ENCODE measurements at places on chromosomes 3 and 15. TPM values are rescaled to one million over a fixed set of nuclear protein-coding genes. Genes with fewer than 3 reads are reported as not detected.
A peak's percentile ranks its signal among the peaks of the same experiment; 100 is the strongest.

GRCh38 chr3:34155108-34155507 is 356.7 kb downstream of the PDCD6IP start:
- H3K27ac ChIP-seq, result no peak overlapping the region
- no peaks in the 10 kb centered on the region for H3K36me3 ChIP-seq
- no peak for DNase-seq
- no peaks in the 10 kb centered on the region for H3K4me1 ChIP-seq

Gene C3orf22
- polyA plus RNA-seq, result not detected

- H3K27me3 ChIP-seq, result no peaks in the 10 kb centered on the region
- H3K4me3 ChIP-seq, result peak overlapping the region; percentile 93
- peak overlapping the region; percentile 86 for H3K27ac ChIP-seq
- DNase-seq, result peak; percentile 92
- H3K4me1 ChIP-seq, result peaks cover 41% of the 10 kb centered on the region
Observed at GRCh38 chr3:57756528-57757401, 656 bp downstream of the SLMAP start.

GRCh38 chr3:127614928-127615589 is 13.9 kb upstream of the PODXL2 start:
- DNase-seq, result no peak
- no peak overlapping the region for H3K4me3 ChIP-seq
- no peaks in the 10 kb centered on the region for H3K27me3 ChIP-seq

DNA sequence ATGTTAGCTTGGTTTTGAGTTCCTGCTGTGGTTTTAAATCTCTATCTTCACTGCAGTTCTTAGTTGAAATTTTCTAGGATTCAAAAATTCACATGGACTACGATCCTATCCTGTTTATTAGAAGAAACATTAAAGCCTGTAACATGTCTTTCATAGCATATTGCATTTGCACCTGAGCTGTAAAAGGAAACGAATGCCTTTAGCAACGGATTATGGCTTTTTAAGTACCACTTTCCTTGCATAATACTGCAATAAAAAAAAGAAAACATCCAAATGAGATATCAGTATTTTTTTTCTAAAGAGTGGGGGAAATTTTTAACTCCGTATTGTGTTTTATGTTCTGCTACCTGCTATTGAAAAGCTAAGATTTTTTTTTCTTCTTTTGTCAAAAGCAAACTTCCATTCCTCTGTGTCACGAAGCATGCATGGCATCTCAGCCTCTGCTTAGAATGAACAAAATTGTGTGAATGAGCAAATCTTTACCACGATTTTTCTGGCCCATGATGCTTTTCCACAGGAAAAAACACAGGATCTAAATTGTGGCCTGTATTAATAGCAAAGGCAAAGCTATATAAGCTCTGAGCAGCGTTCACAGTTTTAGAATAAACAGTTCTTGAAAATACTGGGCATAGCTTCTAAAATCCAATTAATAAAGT is 110.0 kb upstream of the CDIN1 start:
- no peaks in the 10 kb centered on the region for H3K36me3 ChIP-seq
- no peak for DNase-seq
- H3K27ac ChIP-seq, result no peak overlapping the region
- H3K4me3 ChIP-seq, result no peak overlapping the region

DNA sequence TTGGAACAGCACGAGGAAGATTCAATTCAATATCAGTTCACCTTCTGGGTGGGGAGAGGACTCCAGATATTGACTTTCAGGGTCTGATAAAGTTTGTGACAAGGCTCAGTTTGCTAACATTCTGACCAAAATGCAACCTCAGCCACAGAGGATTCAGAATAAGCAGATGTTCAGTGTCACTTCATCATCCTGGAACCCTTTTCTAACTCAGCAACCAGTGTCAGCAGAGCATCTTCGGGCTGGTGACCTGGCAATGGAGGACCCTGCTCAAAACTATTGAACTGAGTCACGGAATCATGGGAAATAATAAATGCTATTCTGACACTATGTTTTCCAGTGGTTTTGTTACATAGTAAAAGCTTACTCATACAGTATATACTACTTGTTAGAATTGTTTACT is 433.4 kb upstream of the CFAP20DC start:
- H3K4me1 ChIP-seq, result no peaks in the 10 kb centered on the region
- H3K27me3 ChIP-seq, result no peaks in the 10 kb centered on the region
- no peak overlapping the region for H3K27ac ChIP-seq
- H3K36me3 ChIP-seq, result no peaks in the 10 kb centered on the region

Gene ANKRD34C
- polyA plus RNA-seq, result not detected

- no peaks in the 10 kb centered on the region for H3K27me3 ChIP-seq
- no peaks in the 10 kb centered on the region for H3K4me1 ChIP-seq
- H3K27ac ChIP-seq, result no peak overlapping the region
- H3K4me3 ChIP-seq, result no peak overlapping the region
Observed at GRCh38 chr15:29316422-29316821, 46.8 kb upstream of the NSMCE3 start.

GRCh38 chr3:56654460-56654859 is 28.6 kb downstream of the TASOR start:
- H3K36me3 ChIP-seq, result peaks cover 75% of the 10 kb centered on the region
- no peak overlapping the region for H3K27ac ChIP-seq
- no peak for DNase-seq
- H3K4me3 ChIP-seq, result no peak overlapping the region

GRCh38 chr15:75211436-75212199 is 9.9 kb downstream of the C15orf39 start:
- no peak for DNase-seq
- H3K4me3 ChIP-seq, result no peak overlapping the region

DNA sequence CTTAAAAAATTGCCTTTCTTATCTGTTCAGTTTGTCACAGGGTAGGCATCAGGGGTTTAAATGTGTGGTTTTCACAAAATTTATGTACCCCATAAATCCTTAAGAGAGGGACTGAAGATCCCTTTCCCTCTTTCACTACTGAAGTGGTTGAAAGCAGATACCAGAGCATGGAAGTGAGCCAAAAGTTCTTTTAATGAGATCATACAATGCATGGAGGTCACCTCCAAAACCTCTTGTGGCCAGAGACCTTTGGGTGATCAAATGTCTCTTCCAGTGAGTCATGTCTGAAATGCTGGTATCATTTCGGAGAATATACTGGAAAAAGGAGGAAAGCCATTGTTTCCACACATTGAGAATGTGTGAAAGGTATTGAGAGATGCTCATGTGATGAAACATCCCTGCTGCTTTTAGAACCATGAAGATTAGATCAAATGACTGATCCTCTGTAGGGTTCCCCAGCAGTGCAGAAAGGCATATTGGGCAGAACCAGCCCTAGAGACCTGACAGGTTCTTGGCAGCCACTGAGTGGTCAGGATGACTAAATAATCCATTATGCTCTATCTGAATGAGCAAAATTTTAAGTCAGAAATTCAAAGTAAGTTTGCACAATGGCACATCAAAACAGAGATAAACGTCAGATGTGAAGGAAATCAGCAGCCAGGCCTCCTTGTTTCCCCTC is 165.8 kb upstream of the SLC2A2 start:
- DNase-seq, result no peak
- no peak overlapping the region for H3K27ac ChIP-seq
- H3K36me3 ChIP-seq, result no peaks in the 10 kb centered on the region
- H3K27me3 ChIP-seq, result no peaks in the 10 kb centered on the region
- H3K4me3 ChIP-seq, result no peak overlapping the region

GRCh38 chr3:20576228-20576627 is 390.2 kb upstream of the SGO1 start:
- no peaks in the 10 kb centered on the region for H3K36me3 ChIP-seq
- no peak overlapping the region for H3K27ac ChIP-seq
- H3K4me1 ChIP-seq, result no peaks in the 10 kb centered on the region
- H3K27me3 ChIP-seq, result no peaks in the 10 kb centered on the region
- DNase-seq, result no peak

GRCh38 chr3:78967061-78967460 is 800.7 kb downstream of the ROBO1 start:
- no peaks in the 10 kb centered on the region for H3K27me3 ChIP-seq
- no peak overlapping the region for H3K27ac ChIP-seq
- DNase-seq, result no peak
- H3K36me3 ChIP-seq, result no peaks in the 10 kb centered on the region
- H3K4me3 ChIP-seq, result no peak overlapping the region
- no peaks in the 10 kb centered on the region for H3K4me1 ChIP-seq

DNA sequence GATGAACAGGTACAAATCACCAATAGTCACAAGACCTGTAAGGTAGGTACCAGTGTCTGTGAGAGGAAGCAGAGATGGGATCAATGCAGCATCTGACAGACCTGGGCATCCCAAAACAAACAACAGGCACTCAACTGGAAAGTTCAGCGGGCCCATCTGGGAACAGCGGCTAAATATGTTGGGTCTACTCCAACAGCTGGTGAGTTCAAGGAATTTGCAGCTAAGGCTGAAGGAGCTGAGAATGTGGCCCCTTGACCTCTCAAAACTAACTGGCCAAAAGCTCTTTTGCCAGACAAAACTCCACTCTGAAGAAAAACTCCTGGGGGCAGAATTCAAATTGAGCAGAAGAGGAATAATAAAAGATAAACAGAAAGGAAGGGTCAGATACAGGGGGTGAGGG is 24.4 kb downstream of the AVEN start:
- no peak for DNase-seq
- H3K27me3 ChIP-seq, result no peaks in the 10 kb centered on the region
- H3K27ac ChIP-seq, result no peak overlapping the region
- H3K36me3 ChIP-seq, result no peaks in the 10 kb centered on the region
- H3K4me1 ChIP-seq, result no peaks in the 10 kb centered on the region

GRCh38 chr3:100637197-100637631 is 27.8 kb downstream of the ADGRG7 start:
- H3K4me1 ChIP-seq, result no peaks in the 10 kb centered on the region
- H3K27me3 ChIP-seq, result no peaks in the 10 kb centered on the region
- no peak overlapping the region for H3K4me3 ChIP-seq
- DNase-seq, result no peak
- no peaks in the 10 kb centered on the region for H3K36me3 ChIP-seq

GRCh38 chr3:177145954-177146353 is 51.3 kb downstream of the TBL1XR1 start:
- no peak overlapping the region for H3K27ac ChIP-seq
- DNase-seq, result no peak
- no peaks in the 10 kb centered on the region for H3K27me3 ChIP-seq
- peaks cover 99% of the 10 kb centered on the region for H3K4me1 ChIP-seq

GRCh38 chr15:41333026-41333562 is 413 bp downstream of the NUSAP1 start:
- H3K4me3 ChIP-seq, result peak overlapping the region; percentile 94
- peaks cover 34% of the 10 kb centered on the region for H3K4me1 ChIP-seq
- no peak overlapping the region for H3K27ac ChIP-seq

GRCh38 chr3:187651282-187651681 is 18.9 kb downstream of the SST start:
- no peaks in the 10 kb centered on the region for H3K36me3 ChIP-seq
- no peak overlapping the region for H3K4me3 ChIP-seq
- DNase-seq, result no peak
- H3K4me1 ChIP-seq, result no peaks in the 10 kb centered on the region

DNA sequence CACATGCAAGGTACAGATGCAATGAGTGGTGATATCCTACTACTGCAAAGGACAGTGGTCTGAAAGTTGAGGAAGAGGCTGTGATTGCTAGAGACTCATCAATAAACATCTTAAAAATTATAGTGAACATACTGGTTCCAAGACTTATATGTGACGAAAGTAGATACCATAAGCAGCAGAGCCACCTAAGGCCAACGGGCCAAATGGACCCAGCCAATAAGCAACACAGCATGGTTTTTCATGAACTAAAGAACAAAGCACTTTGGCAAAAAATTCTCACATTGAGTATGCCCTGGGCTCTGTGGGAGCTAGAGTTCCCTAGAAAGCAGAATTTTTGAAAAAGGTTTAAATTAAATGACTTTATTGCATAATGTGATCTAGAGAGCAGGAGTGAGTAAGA is 272.1 kb downstream of the SI start:
- no peaks in the 10 kb centered on the region for H3K36me3 ChIP-seq
- DNase-seq, result no peak
- no peaks in the 10 kb centered on the region for H3K4me1 ChIP-seq
- no peak overlapping the region for H3K4me3 ChIP-seq
- no peak overlapping the region for H3K27ac ChIP-seq

Gene CCR3
- 0.28 TPM for polyA plus RNA-seq

Gene AHSG
- not detected for polyA plus RNA-seq

DNA sequence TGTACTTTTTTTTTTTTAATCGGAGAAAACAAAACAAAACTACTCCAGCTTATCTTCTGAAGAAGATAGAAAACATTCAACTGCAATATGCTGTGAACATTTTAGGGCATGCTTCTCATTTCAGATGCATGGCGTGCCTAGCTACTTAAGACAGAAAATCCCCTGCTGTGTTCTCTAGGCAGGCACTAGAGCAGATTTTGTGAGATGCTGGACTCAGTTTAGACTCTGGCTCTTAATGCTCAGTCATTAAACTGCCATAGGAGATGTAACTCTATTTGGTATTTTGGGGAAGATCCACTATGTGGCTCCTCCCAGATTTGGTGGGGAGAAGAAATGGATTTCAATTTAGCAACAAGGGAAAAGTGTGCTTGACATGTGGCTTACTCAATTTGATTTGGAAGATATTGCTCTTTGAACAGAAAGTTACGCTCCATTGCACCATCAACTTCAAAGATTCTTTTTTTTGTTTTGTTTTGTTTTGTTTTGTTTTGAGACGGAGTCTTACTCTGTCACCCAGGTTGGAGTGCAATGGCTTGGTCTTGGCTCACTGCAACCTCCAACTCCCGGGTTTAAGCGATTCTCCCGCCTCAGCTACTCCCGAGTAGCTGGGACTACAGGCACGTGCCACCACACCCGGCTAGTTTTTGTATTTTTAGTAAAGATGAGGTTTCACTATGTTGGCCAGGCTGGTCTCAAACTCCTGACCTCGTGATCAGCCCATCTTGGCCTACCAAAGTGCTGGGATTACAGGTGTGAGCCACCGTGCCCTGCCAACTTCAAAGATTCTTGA is 62.0 kb upstream of the LEKR1 start:
- H3K27me3 ChIP-seq, result no peaks in the 10 kb centered on the region
- no peak for DNase-seq
- H3K27ac ChIP-seq, result no peak overlapping the region
- no peaks in the 10 kb centered on the region for H3K4me1 ChIP-seq
